ENCODE measurements at places on chromosomes 2 and 18.

- DNase-seq, result no peak
These were observed 174.3 kb downstream of the FAM210A start for GRCh38 chr18:13551841-13552733.

DNA sequence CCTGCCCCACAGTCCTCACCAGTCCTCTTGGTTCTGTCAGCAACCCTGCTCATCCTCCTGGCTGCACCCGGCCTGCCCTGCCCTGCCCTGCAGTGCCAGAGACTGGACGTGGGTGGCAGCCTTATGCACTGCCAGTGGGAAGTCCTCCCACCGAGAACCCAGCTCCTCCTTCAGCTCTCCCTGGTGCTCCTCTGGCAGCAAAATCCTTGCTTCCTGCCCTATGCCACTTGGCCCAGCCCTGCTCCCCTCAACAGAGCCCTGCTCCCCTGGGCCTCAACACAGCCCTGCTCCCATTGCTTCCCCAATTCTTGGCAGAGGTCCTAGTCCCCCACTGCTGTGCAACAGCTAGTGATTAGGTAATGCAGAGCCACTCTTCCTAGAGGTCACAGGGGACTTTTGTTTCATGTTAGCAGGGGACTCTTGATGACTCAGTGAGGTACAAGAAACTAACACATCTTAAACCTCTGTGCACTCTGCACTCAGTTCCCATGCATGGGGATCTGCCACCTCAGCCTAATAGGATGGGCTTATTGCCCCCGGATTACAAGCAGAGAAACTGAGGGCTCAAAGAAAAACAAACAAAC lies 58.0 kb upstream of the EDAR start:
- peak; percentile 39 for DNase-seq

DNA sequence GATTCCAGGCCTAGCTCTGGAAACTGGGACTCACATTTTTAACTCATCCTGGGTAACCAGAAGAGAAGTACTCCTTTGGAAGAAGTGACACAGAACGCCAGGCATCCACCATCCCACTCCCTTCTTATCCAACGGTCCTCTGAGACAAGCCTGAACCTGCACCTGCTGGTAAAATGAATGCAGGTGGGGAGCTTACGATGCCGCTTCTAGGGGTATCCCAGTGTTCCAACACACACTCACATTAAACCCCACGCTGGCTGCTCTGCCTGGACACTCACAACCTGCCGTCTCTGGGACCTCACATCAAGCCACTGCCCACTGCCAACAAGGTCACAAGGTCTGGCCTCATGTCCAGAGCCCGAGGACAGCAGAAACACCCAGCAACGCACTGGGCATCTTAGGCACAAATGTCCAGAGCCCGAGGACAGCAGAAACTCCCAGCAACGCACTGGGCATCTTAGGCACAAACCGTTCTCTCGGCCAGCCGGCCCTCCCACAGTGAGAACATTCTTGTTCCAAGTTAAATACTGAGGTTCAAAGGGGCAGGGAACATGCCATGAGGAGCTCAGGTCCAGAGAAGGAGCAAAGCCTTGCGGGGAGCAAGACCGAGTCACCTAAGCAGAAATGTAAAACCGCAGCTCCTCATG lies 9.9 kb downstream of the SLC66A2 start:
- no peak for DNase-seq

DNA sequence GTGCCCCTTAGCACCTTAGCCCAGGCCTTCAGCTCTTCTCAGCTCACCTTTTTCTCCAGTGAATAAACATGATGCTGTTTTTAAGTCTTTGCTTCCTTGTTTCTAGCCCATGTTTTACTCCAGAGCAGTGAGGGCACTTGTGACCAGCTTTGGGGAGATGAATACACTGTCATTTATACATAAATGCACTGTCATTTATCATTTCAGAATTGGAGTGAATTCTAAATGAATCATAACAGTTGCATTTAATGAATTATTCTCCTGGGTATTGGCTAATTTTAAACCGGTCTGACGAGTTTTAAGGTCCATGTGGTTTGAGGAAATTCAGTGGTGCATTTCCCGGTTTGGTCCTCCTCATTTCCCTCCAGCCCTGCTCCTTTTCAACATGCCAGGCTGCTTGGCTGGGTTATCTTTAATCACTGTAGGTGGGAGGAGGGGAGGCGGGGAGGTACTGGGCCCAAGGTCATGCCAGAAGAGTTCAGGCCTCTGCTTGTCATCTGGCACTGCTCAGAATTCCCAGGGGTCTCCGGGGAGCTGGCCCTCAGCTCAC lies 23.9 kb downstream of the PRKCE start:
- no peak for DNase-seq

DNA sequence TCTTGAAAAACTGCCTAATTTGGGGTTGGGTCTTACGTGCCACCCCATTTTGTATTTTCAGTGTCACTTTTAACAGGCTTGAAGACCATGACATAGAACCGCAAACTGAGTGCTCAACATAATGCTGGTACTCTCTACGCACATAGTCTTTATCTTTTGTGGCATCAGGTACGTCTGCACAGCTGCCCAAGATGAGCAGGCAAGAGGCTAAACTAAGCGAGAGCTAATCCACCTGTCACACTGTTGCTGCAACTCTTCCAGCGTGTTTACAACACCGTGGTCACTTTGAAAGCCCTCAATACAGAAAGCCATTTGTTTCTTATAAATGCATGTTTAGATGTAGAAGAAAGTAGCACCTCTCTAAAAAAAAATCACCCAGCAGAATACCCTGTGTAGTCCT lies 270.0 kb upstream of the TCF4 start:
- DNase-seq, result no peak

- no peak for DNase-seq
These were observed 133.0 kb upstream of the TLK1 start for GRCh38 chr2:171293661-171294060.

GRCh38 chr18:12921178-12921577 lies 26.6 kb upstream of the SEH1L start:
- DNase-seq, result no peak

GRCh38 chr18:48974304-48975119 lies 23.7 kb upstream of the SMAD7 start:
- no peak for DNase-seq

- no peak for DNase-seq
These were observed 2.2 kb downstream of the ABCG8 start for GRCh38 chr2:43840965-43841364.

- DNase-seq, result no peak
These were observed 551.1 kb downstream of the ZEB2 start for GRCh38 chr2:143968860-143969259.

DNA sequence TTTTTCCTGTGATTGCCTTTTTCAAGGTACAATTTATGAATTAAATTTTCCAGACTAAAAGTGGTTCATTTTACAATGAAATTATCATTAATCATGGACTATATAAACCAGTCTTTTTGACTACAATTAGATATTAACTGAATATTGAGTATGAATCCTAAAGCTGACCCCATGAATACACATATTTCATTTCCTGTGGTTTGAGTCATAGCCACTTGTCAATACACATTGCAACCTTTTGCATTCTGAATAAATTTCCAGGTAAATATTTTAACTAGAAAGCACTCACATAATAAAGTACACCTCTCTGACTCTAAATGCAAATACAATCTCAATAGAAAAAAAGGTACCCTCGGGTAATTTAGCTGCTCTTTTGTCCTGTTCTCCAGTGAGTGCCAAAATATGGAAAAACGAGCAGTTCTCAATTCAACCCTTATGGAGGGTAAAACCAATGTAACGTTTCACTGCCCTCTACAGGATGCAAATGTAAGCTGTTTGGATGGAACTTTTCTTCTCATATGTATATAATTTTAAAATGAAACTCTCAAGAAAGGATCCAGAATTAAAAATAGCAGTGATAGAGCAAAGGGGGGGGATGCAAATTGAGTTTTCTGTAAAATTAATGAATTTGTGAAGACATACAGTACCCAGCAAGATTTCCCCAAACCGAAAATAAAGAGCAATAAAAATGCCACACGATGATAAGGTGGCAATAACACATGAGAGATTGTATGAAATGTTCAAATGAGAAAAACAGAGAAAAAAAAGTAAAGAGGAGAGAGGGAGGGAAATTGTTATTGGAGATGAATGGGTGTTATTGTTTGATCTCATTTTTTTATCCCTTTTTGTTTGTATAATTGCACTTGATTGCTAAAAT lies 1795.7 kb upstream of the PIK3C3 start:
- peak; percentile 17 for DNase-seq

- DNase-seq, result peak; percentile 59
These were observed 18.5 kb upstream of the CCDC93 start for GRCh38 chr2:118032169-118033013.

GRCh38 chr18:48541747-48542400 lies 3.0 kb downstream of the CTIF start:
- no peak for DNase-seq

DNA sequence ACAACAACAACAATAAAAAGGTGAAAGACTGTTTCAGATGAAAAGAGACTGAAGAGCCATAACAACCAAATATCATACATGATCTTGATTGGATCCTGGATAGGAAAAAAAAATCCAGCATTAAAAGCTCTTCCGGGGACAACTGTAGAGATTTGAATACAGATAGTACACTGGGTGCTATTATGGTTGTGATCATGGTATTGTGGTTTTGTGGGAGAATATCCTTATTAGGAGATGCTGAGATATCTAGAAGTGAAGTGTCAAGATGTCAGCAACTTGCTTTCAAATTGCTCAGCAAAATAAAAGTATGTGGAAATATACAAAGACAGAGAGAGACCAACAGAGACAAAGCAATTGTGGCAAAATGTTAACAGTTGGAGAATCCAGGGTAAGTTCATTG lies 15.5 kb upstream of the SPATA3 start:
- DNase-seq, result no peak

DNA sequence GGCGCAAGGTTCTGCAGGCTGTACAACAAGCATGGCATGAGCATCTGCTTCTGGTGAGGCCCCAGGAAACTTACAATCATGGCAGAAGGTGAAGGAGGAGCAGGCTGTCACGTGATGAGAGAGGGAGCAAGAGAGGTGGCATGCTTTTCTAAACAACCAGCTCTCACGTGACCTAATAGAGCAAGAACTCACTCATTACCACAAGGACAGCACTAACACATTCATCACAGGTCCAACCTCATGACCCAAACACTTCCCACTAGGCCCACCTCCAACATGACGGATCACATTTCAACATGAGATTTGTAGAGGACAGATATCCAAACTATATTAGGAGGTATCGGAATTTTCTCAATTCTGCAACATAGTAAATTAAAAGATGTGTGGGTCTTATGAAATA lies 108.8 kb upstream of the DLX2 start:
- DNase-seq, result no peak

GRCh38 chr2:193518041-193518817 lies 1323.5 kb upstream of the TMEFF2 start:
- DNase-seq, result no peak

Measured in suppressor macrophage (primary cell).